ENCODE measurements at places on chromosomes 2 and 18. TPM values are rescaled to one million over a fixed set of nuclear protein-coding genes. Genes with fewer than 3 reads are reported as not detected.

Gene ALKAL2
- total RNA-seq, result 3.6 TPM

Gene EML6
- total RNA-seq, result 9.9 TPM

Gene FAM161A
- total RNA-seq, result 0.57 TPM

Gene AGXT
- not detected for total RNA-seq

Gene ESPNL
- total RNA-seq, result 0.27 TPM

Gene HOXD4
- total RNA-seq, result 13.2 TPM

Gene MTCL1
- 4.2 TPM for total RNA-seq

Gene SLC11A1
- 12.6 TPM for total RNA-seq

Gene GPAT2
- total RNA-seq, result 1.7 TPM

Gene BCL11A
- total RNA-seq, result 94.9 TPM

Data from Peyer's patch (tissue), 4 donors.